ENCODE measurements at places on chromosomes 2 and 18.

- no peak for DNase-seq
Measured at GRCh38 chr2:40396124-40396523, 55.8 kb downstream of the SLC8A1 start.

DNA sequence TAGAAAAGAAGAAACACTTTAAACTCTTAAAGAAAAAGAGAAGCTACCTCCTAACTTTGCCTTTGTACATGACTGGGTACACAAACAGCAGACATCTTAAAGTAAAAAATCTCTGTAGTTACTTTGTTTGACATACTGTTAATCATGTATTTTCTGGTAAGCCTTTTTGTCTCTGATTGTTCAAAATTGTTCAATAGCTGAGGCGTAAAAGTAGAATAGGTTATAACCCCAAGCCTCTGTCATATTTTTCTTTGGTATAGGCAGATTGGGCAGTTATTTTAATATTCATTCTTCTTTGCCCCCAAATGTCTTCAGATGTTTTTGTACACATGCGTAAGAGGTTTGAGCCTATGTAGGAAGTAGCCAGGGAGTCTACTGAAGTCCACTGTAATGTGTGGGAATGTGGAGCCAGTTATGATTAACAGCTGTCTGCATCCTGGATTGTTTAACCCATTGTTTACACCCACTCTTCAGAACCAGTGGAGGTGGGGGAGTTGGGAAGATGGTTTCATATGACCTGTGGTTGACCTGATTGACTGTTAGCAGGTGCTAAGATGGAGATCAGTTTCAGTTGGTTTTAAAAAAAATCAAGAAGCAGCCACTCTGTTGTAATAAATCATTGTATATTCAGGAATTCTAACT lies 150.5 kb downstream of the TANC1 start:
- no peak for DNase-seq

GRCh38 chr2:29892585-29893259 lies 28.7 kb downstream of the ALK start:
- no peak for DNase-seq

DNA sequence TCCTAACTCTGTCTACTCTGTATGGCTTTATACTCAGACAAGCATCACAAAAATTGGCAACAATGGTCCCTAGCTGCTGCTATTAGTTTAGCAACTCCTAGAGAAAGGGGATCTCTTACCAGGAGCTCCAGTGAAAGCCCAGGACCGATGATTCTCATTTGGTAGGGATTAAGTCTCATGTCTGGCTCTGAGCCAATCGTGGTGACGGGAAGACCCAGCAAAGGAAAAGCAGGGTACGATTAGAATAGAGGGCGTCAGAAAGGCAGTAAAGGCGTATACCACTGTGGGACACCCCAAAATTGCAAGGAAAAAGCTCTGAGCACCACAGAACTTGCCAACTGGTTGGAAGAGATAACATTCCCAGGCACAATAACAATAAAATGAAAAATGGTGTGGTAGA lies 129.5 kb downstream of the MTCL1 start:
- no peak for DNase-seq
